Fibroblast of the aortic adventitia (primary cell): ENCODE measurements at places on chromosomes 12 and 14. TPM values are rescaled to one million over a fixed set of nuclear protein-coding genes. Genes with fewer than 3 reads are reported as not detected.

Gene TAS2R30
- total RNA-seq = 6.9 and 16.4 TPM in 2 replicates

Gene PDZRN4
- total RNA-seq = not detected in 2 replicates

Gene CLEC4C
- not detected in 2 replicates for total RNA-seq

Gene AQP5
- total RNA-seq = 0.72 and 2.4 TPM in 2 replicates

Gene NR1H4
- not detected in 2 replicates for total RNA-seq

Gene FRMD6
- total RNA-seq = 192 and 257 TPM in 2 replicates

Gene HCAR3
- 0.41 TPM in 1 of 2 replicates, not detected in the other for total RNA-seq

Gene CFAP54
- total RNA-seq = 3.0 and 5.6 TPM in 2 replicates

Gene TAS2R9
- 0.09 TPM in 1 of 2 replicates, not detected in the other for total RNA-seq
